ENCODE measurements at places on chromosomes 13 and 19. TPM values are rescaled to one million over a fixed set of nuclear protein-coding genes. Genes with fewer than 3 reads are reported as not detected.

- DNase-seq: no peak
Measured at GRCh38 chr13:27349458-27349857, 75.0 kb upstream of the GTF3A start.

DNA sequence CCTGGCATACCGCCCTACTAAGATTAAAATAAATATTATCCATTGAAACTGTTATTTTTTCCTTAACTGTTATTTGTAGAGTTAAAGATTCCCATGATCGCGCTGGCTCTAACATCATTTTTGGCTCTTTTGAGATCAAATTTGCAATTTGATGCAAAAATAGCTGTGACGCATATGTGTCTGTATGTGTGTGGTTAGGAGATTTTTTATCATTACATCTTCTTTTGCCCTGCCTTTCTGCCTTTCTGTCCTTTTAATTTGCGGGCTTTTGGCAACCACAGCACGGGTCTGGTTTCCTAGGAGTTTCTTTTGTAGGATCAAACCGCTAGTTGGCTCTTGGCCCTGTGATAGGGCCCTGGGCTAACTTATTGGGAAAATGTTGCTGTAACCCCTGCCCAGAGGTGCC lies 37.3 kb upstream of the ALOX5AP start:
- peak; percentile 54 for DNase-seq

DNA sequence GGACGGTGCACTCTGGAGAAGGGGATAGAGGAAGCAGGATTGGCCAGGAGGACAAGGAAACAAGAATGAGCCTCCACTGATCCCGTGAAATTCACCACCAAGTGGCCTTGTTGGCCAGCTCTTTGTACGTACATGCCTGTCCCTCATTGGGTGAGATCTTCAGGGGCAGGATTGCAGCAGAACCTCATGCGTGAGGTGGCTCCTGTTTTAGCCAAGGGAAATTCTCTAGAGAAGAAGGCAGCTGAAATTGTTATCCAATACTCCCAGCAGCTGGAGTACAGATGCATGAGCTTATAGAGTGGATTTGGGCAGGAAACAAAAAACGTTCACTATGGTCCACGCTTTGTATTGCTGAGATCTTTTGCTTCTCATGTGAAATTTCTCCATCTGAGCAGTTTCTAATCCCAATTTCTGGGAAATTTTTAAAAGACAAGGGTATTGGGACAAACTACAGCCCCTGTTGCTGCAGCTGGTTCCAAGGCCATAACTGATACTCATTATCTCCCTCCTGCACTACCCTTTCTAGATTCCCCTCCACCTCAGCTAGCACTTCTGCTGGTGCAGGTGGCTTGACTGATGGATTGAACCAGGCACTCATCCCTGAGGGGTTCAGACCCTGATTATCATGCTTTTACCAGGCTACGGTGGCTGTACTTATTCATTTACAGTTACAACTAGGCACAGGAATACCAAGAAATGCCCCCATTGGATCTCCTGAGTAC lies 3.9 kb upstream of the RNF6 start:
- peak; percentile 38 for DNase-seq

DNA sequence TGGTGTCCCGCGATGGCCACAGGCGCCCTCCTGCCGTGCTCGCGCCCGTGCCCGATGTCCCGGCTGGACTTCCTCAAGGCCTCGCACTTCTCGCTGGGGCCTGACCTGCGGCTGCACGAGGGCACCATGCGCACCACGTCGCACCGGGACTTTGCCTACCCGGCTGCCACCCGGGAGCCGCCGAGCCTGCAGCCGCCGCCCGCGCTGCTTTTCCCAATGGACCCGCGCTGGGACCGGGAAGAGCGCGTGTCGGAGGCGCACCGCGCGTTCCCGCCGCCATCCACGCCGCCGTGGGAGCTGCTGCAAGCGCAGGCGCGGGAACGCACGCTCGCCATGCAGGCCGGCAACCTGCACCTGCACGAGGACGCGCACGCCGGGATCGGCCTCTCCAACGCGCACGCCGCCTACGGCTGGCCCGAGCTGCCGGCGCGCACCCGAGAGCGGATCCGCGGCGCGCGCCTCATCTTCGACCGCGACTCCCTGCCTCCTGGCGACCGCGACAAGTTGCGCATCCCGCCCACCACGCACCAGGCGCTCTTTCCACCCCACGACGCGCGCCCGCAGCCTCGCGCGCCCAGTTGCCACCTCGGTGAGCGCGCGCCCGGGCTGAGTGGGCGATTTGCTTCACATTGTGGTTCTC lies 12.1 kb upstream of the PEX11G start:
- no peak for DNase-seq

DNA sequence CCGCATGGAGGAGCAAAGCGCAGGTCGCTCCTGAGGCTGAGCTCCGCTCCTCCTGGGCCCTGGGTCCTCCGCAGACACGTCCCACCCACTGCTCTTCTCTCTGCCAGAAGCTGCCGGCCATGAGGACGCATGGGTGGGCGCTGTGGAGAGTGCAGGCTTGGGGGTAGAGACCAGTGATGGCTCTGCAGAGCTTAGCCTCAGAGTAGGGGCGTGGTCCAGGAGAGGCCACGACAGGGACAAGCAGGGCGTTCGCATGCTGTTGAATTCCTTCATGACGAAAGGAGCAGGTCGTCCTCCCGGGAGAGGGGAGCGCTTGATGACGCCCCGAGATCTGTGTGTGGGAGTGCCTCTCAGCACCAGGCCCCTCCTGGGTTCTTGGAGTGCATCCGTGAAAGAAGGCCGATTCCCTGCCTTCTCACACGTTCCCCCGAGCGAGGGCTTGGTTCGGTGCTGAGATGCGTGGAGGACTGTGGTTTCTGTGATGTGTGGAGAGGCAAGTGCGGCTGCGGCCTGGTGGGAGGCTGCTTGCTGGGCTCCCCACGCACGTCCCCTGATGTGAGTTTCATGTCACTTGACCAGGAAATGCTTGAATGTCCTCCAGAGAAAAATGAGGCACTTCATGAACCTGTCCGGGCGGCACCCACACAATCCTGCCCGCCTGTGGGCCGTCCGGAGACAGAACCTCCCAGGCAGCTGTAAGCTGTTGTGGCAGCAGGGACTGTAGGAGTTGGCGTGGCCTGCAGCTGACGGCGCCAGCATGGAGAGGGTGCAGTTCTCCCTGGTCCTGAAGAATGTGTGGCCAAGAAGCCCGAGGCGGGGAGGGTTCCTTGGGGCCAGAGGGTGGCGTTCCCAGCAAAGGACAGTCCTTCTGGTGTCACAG lies 4.5 kb downstream of the SF3A2 start:
- DNase-seq: no peak

Gene KASH5
- polyA plus RNA-seq: 0.17 TPM

Data from muscle of back (tissue), 13 donors.